Thymus (tissue), 14 donors: ENCODE measurements at places on chromosomes 1 and 21. TPM values are rescaled to one million over a fixed set of nuclear protein-coding genes. Genes with fewer than 3 reads are reported as not detected.
A peak's percentile ranks its signal among the peaks of the same experiment; 100 is the strongest.

DNA sequence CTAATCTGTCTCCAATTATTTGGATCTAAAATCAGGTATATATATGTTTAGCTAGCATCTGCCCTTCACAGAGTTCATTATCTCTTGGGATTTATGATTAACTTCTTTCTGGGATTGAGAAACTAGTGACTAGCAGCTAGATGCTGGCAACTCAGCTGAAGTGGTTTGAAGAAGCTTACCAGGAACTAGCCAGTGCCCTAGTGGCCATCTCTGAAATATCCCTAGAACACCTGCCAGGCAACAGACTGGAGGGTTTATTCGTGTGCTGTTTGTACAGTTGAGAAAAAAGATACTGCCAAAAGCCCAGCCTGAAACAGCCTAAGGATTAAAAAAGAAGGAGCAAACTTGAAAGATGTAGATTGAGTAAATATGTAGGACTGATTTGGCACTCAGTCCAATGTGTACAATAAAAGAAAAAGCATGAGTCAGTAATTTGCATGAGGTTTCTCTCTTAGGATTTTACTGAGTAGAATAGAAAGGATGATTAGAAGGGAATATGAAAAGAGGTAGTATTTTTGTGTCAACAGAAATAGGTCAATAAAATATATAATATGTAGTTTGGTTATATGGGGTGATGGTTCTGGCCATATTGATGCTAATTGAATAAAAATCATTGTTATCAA lies 1144.6 kb upstream of the ADGRL2 start:
- H3K36me3 ChIP-seq = no peaks in the 10 kb centered on the region
- H3K4me1 ChIP-seq = no peaks in the 10 kb centered on the region
- H3K27me3 ChIP-seq = no peaks in the 10 kb centered on the region
- no peak overlapping the region for H3K27ac ChIP-seq
- DNase-seq = no peak

- no peak overlapping the region for H3K27ac ChIP-seq
- no peak for DNase-seq
- no peaks in the 10 kb centered on the region for H3K36me3 ChIP-seq
- no peaks in the 10 kb centered on the region for H3K27me3 ChIP-seq
- H3K4me3 ChIP-seq = no peak overlapping the region
Observed at GRCh38 chr21:39055167-39055767, 128.0 kb downstream of the PSMG1 start.

GRCh38 chr1:34369701-34370455 lies 193.2 kb downstream of the C1orf94 start:
- no peaks in the 10 kb centered on the region for H3K36me3 ChIP-seq
- H3K27me3 ChIP-seq = no peaks in the 10 kb centered on the region
- no peak overlapping the region for H3K4me3 ChIP-seq
- no peaks in the 10 kb centered on the region for H3K4me1 ChIP-seq
- no peak for DNase-seq
- H3K27ac ChIP-seq = no peak overlapping the region

Gene MRAP
- not detected for total RNA-seq

GRCh38 chr1:230306169-230306568 lies 120.0 kb downstream of the PGBD5 start:
- H3K27me3 ChIP-seq = no peaks in the 10 kb centered on the region
- no peaks in the 10 kb centered on the region for H3K36me3 ChIP-seq

- H3K27me3 ChIP-seq = no peaks in the 10 kb centered on the region
- DNase-seq = no peak
- H3K27ac ChIP-seq = no peak overlapping the region
- no peak overlapping the region for H3K4me3 ChIP-seq
- peaks cover 49% of the 10 kb centered on the region for H3K36me3 ChIP-seq
Observed at GRCh38 chr1:225407755-225408154, 20.1 kb downstream of the LBR start.

- no peak overlapping the region for H3K4me3 ChIP-seq
- no peak overlapping the region for H3K27ac ChIP-seq
- peaks cover 70% of the 10 kb centered on the region for H3K27me3 ChIP-seq
- no peak for DNase-seq
- H3K4me1 ChIP-seq = peaks cover 13% of the 10 kb centered on the region
- peaks cover 9% of the 10 kb centered on the region for H3K36me3 ChIP-seq
Observed at GRCh38 chr1:941588-942383, 17.3 kb downstream of the NOC2L start.

DNA sequence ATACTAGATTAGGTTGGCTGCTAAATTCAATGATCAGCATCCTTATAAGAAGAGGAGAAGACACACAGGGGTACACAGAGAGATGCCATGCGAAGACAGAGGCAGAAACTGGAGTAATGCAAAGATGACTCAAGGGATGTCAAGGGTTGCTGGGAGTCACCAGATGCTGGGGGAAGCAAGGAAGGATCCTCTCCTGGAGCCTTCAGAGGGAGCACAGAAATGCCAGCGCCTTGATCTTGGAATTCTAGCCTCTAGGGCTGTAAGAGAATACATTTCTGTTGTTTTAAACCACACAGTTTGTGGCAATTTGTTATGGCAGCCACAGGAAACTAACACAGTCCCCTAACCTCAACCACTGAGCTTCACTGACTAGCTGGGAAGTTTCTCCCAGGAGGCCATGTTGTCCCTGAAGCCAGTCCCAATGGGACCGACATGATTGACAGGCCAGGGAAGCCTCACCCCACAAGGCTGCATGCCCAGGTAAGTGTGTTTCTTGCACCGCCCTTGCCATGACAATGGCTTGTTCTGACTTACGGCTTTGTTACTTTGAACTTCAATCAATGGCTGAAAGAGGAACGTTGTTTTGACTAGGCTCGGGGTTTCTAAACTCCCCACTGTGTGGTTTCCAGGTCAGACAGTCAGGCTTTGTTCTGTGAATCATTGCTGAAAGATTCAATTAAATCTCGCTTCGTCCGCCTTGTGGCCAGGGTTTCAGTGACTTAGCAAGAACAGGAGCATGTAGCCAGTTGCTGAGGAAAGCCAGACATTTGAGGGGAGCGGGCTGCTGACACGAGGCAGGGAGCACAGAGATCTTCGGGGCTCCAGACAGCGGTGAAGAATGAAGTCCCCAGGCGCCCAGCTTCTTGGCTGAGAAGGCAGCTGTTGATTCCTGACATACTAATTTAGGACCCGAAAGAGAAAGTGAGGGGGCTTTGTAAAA lies 62.3 kb downstream of the RUNX1 start:
- no peaks in the 10 kb centered on the region for H3K27me3 ChIP-seq
- H3K4me3 ChIP-seq = peak overlapping the region; percentile 6
- peaks cover 63% of the 10 kb centered on the region for H3K4me1 ChIP-seq
- H3K36me3 ChIP-seq = peaks cover 27% of the 10 kb centered on the region
- no peak for DNase-seq
- H3K27ac ChIP-seq = peak overlapping the region; percentile 77

Gene BSND
- total RNA-seq = 0.14 TPM

GRCh38 chr1:149848340-149849110 lies 50.8 kb upstream of the BOLA1 start:
- H3K4me1 ChIP-seq = peaks cover 20% of the 10 kb centered on the region
- H3K36me3 ChIP-seq = no peaks in the 10 kb centered on the region
- DNase-seq = peak; percentile 29
- H3K27ac ChIP-seq = peak overlapping the region; percentile 97
- H3K27me3 ChIP-seq = no peaks in the 10 kb centered on the region

DNA sequence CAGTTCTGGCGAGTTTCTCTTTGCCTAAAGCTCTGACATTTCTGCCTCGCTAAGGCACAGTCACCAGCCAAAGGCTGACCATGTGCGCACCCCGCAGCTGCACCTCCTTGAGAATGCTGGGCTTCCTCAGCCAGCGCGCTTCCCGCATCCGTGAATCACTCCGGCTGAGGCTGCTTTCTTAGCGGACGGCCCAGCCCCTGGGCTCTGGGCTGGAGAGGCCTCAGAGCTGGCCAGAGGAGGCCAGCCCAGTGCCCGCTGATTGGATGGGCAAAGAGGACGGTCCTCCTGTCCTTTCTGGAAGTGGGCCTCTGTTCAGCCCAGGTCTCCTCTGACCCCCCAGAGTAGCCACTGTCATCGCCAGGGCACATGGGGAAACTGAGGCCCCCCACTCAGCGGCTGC lies 56.1 kb downstream of the PRDM16 start:
- no peaks in the 10 kb centered on the region for H3K36me3 ChIP-seq
- H3K4me1 ChIP-seq = peaks cover 6% of the 10 kb centered on the region
- no peaks in the 10 kb centered on the region for H3K27me3 ChIP-seq
- no peak overlapping the region for H3K4me3 ChIP-seq
- no peak for DNase-seq

GRCh38 chr21:25490742-25491141 lies 116.5 kb downstream of the MRPL39 start:
- no peak for DNase-seq
- no peak overlapping the region for H3K4me3 ChIP-seq
- H3K27me3 ChIP-seq = no peaks in the 10 kb centered on the region
- no peak overlapping the region for H3K27ac ChIP-seq
- no peaks in the 10 kb centered on the region for H3K4me1 ChIP-seq
- H3K36me3 ChIP-seq = no peaks in the 10 kb centered on the region

DNA sequence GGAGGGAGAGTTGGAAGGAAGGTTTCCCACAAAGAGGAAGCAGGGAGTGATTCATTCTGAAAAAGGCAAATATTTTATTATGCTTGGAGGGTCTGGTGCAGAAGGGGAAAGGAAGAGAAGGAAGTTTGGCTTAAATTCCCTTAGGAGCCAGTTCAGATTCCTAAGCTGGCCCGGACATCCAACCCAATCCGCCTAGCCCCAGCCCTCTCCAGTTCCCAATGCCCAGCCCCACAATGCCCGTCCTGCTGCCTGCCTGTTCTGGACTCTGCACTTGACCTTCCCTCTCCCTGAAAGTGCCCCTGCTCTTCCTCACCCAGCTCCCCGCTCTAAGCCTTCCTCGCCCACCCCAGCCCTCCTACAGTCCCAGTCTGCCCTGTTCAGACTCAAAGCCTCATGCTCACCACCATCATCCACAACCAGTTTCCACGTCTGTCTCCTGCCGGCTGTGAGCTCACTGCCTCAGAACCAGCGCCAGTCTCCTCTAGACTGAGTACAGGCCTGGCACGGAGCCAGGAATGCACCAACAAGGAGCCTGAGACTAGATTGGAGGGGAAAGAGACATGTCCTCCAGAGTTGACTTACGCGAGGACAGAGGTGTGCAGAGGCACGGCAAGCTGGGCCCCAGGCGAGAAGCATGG lies 18.9 kb downstream of the CAPN2 start:
- no peaks in the 10 kb centered on the region for H3K27me3 ChIP-seq
- no peak for DNase-seq
- peak overlapping the region; percentile 10 for H3K27ac ChIP-seq

DNA sequence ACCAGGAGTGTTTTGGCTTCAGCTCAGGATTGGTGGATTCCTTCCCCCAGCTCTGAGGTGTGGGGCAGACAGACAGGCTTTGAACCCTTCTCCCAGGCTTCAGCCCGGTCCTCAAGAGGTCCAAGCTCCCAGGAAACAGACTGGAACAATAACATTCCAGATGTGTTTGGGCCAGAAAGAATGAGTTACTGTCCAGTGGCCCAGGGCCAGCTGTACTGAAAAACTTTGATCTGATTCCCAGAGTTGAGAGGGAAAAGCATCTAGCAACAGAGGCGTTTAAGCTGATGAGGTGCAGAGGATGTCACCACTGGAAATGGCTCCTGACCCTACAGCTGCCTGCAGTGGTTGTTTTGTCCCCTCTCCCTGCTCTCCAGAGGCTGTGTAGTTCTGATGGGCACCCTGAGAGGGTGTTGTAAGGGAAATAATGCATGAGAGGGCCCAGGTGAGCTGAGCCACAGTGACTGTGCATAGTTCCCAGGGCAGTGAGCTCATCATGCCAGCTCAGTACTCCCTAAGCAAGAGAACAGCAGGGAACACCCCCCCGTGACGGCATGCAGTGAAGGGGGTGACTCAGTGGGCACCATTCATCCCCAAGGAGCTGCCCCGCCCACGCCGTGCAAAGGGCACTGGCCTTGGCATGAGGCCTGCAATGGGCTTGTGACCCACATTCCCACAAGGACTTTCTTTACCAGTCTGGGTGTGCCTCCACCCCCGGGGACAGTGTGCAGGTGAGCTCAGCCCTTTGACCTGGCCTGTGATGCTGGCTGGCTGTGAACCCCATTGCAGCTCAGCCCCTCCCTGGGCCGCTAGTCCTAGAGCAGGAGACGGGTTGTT lies 13.8 kb upstream of the SFN start:
- DNase-seq = no peak
- no peaks in the 10 kb centered on the region for H3K4me1 ChIP-seq
- H3K36me3 ChIP-seq = peaks cover 42% of the 10 kb centered on the region
- H3K27me3 ChIP-seq = no peaks in the 10 kb centered on the region
- no peak overlapping the region for H3K27ac ChIP-seq
- no peak overlapping the region for H3K4me3 ChIP-seq

DNA sequence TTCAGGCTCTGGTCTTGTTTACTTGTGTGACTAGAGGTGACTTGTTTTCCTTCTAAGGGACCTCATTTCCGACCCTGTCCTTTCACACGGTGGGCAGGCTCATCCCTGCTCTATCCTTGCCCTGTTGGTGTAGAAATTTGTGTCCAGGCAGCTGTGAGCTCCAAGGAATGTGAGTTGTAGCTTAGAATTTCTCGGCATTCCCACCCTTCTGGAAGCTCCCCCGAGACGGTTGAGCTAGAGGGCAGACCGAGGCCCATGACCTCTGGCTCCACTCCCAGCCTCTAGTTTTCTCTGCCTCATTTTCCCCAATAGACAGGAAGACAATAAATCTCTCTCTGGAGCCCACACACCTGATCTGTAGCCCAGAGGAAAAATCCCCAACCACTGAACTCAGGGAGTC lies 100.9 kb downstream of the NAV1 start:
- H3K27ac ChIP-seq = no peak overlapping the region
- no peaks in the 10 kb centered on the region for H3K4me1 ChIP-seq
- H3K27me3 ChIP-seq = no peaks in the 10 kb centered on the region
- DNase-seq = no peak
